NCI-H510A (cell line): ENCODE measurements at places on chromosomes 3 and 15.

GRCh38 chr3:188853856-188854771 lies 317.7 kb upstream of the TPRG1 start:
- no peak for DNase-seq

DNA sequence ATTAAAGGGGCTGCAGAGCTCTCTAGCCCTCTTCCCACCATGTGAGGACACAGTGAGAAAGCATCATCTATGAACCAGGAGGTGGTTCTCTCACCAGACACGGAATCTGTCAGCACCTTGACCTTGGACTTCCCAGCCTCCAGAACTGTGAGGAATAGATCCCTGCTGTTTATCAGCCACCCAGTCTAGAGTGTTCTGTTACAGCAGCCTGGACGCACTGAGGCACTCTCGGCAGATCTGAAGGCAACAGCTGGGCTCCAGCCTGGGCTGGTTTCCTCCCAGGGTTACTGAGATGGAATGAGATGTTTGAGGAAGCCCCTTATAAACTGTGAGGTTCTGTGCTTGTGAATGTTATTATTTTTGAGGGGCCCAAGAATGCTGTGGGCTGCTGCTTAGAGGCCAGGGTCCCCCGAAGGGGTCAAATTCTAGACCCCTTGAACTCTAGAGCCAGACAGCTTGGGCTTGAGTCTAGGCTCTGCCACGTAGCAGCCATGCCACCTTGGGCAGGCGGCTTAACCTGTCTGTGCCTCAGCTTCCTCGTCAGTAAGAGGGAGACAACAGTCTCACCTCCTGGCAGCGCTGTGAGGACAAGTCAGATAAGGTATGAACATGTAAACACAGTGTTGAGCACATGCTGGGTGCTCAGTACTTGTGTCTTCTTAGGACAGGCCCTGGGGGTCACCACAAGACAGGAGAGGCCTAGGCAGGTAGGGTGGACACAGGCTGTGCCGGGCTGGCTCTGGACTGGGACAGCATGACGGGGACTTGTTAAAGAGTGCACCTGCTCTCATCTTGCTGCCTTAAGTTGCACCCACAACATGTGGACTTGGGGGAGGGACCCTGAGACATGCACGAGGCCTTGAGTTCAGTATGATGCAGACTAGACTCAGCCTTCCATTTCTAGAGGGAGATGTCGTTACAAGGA lies 49.2 kb downstream of the MGLL start:
- no peak for DNase-seq

DNA sequence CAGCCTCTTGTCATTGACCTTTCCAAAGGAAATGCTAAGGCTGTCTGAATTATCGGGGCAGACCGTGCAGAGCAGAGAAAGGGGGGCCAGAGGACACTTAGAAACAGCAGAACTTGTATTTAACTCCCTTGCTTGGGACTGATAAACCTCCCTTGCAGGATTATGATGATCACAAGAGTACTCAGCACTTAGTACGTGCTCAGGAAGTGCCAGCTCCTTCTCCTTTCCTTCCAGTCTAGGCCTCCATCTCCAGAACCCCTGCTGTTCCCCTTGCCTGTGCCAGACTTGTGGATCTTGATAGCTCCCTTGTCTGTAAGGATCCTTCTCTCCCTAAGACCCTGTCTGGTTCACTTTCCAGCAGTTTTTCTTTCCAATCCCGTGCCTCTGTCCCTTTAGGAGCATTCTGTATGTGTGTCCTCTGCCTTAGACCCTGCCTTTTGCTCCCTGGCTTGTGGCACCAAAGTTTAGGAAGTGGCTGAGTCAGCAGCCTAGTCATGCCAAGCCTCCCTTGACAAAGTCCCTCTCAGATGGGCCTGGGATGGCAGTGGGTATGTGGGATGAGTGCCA lies 747 bp downstream of the SORD start:
- DNase-seq: no peak

DNA sequence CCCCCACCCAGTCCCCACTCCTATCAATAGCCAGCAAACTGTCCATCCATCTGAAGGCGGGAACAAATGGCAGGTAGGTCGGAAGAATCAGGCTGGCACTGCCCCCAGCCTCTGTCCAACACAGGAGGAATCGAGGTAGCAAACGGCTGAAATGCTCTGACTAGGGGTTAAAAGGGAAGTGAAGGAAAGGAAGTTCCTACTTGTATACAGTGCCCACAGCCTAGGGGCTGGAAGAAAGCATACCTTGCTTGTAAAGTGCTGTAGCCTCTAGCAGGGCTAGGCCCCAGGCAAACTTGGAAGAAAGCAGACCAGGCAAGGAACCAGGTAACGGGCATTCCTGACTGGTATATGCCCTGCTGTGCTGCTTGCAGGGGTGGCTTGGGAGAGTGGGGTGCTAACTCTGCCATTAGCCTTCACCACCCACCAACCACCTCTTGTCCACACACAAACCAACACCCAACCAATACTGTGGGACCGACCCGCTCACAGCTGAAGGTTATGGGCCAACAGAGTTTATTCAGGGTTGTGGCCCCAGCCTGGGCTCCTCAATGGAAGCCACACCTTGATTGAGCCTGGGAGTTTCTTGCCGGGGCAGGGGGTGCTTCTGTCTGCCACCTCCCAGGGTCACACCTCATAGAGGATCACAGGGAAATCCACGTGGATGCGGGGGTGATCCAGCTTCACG lies 2.4 kb downstream of the TUSC2 start:
- no peak for DNase-seq

DNA sequence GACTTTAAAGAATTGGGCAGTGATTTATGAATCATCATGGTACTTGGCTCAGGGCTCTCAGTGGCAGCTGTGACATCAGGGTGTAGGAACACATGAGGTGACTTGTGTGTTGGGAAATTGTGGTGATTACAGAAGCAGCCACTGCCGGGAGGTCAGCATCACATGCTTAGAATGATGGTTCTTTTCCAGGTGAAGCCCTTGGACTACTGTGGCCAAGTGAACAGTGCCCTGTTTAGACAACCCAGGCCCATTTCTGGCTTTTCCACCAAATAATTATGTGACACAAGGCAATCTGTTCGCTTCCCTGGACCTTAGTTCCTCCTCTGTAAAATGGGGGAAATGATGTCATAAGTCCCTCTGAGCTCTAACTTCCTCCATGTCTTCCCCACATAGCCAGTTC lies 139.7 kb upstream of the ROPN1 start:
- no peak for DNase-seq

DNA sequence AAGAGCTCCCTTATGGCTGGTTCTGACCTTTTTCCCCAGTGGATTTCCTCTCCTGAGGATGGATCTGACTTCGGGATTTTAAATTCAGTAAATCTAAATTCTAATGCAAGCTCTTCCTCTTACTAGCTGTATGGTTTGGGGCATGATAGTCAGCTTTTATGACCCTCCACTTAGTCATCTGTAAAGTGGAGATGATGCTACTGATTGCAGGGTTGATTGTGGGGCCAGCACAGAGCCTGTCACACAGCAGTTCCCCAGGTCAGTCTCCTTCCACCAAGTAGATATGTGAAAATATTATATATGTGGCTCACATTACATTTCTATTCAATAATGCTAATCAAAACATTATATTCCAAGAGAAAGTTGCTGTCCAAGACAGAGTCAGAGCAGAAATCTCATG lies 141.3 kb upstream of the UBE2E1 start:
- no peak for DNase-seq

- no peak for DNase-seq
Measured at GRCh38 chr15:36254426-36254825, 325.0 kb upstream of the CDIN1 start.

DNA sequence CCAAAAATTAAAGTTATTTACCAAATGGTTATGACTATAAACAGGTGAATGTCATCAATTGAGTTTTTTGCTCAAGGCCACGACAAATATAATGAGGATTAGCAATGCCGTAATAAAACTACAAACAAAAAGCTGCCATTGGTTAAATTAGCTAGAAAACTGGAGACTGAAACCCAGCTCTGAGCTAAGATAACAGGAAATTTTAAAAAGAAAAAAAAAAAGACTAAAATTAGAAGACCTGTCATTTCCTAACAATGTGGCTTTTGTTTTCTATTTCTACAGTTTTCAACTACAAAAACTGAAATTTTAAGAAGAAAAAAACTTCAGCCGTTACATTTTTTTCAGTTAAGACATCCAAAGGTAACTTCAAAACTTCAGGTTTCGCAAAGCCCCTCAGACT lies 9.7 kb downstream of the SLC12A6 start:
- DNase-seq: no peak

DNA sequence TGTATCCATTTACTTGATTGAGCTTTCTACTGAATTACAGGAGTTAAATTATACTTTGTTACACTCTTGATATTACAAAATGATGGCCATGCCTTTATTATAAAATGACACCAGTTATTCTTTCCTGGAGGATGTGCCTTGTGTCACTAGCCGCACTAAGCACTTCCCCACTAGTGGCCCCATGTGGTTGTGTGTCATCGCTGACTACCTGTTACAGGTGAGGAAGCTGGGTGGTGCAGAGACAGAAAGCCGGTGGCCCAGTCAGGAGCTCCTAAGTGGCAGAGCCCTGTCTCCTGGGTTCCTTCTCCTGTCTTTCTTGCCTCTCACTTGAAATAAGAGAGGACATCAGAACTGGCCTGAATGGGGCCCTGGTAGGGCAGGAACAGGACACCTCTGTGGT lies 96.8 kb downstream of the IGF1R start:
- DNase-seq: no peak

GRCh38 chr3:14581334-14582044 lies 41.3 kb upstream of the GRIP2 start:
- DNase-seq: no peak

GRCh38 chr3:129161860-129162271 lies 1.0 kb upstream of the ISY1 start:
- no peak for DNase-seq

- DNase-seq: no peak
Measured at GRCh38 chr15:68874788-68875187, 54.1 kb upstream of the ANP32A start.

DNA sequence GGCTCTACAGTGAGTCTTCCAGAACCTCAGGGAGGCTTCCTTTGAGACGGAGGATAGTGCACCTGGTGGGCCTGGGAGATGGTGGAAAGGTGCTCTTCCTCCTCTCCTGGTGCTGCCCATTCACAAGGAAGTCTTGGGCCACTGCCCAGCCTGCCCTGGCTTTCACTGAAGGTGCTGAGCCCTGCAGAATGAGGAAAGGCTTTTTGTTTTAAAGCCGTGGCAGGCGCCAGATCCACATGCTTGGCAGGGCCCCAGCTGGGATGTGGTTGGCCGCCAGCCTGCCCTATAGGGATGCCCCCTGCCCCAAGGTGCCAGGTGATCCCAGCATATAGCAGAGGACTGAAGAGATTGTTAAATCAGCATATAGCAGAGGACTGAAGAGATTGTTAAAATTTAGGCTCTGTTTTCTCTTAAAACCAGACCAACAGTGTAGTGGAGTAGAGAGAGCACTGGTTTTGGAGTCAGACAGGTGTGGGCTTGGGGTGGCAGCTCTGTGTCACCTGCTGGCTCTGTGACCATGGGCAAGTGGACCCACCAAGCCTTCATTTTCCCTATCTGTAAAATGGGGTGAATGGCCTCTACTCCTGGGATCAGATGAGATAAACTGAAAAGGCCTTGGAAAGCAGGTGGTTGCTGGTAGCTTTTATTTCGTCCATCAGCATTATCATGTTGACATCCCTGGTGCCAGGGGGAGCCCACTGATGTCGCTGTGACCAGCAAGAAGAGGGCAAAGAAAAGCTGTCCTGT lies 53.3 kb downstream of the SLC6A6 start:
- DNase-seq: no peak

DNA sequence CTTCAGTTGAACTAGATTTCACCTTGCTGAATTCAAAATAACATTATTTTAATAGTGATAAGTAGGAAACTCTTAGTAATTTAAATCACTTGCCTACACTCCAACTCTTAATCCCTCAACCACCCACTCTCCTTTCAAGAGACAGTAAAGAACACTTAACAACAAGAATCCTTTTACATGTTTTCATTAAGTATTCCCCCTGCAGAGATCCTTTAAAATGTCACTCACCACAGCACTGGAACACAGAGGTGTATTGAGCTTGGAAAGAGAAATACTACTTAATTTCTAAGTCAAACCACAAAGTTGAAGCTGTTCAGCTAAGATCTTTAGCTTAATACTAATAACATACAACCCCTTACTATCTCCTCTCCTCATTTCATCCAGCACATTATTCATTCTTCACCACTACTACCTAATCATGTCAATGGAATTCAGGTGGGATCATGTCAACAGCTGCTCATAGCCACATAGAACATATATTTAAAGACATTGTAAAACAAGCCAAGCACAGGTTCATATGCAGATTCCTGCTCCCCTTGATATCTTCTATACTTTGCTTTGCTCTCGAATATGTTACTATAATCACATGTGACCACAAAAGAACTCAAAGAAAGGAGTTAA lies 40.5 kb downstream of the IMPG2 start:
- no peak for DNase-seq

DNA sequence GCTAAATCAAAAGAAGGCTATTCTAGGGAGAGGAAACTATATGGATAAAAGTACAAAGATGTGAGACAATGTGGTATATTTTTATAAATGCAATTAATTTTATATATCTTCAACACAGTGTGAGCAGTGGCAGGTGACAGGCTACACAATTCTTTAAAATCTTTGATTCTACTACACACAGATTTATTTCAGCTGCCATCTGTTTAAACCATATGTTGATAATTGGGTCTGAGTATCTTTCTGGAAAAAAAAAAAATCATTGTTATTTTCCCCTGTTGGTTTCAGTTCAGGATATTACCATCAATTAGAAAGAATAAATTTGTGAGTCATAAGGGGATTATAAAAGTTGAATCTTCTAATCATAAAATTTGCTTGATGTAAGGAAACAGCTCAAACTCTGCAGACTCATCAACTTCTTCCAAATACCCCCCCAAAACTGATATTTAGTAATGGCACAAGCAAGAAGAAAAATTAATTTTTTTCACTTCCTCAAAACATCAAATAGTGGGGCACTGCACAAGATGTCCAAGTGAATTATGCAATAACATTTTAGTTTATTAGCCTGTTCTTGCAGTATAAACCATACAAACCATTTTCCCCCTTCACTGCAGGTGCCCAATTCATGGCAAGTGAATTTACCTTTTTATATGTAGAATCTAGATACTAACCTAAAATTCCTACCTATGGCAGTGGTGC lies 12.0 kb downstream of the PIERCE2 start:
- no peak for DNase-seq

DNA sequence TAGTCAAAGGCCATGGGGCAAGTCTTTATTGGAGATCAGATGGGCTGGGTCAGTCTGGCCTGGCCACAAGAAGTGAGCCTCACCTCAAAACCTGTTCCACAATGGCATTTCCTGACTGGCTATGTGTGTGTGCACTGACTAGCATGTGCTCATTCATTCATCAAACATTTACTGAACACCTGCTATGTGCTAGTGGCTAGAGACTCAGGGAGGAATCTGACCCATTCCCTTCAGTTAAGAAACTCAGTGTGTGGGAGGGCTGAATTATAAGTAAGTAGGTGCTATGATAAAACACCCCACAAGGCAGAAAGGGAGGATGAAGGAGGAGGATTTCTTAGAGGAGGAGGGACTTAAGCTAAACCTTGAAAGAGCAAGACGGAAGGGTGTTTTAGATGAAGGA lies 5.4 kb upstream of the CGNL1 start:
- DNase-seq: no peak

DNA sequence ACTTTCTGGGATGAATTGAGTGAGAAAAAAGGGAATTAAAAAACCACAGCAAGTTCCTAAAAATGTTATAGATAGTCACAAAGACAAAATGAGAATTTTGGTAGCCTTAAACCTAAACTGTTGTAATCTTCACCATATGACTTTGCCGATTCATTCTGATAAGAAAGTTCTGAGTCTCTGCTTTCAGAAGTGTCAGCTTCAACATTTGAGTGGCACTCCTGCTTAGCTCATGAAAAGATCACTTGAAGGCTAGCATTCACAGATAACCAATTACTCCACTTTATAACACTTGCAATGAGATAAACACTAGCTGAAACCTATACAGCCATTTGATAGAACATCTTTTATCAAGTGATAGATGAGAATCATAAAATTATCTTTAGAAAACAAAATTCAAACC lies 288.1 kb upstream of the POU1F1 start:
- DNase-seq: no peak
